Thyroid gland (tissue), 4 donors: ENCODE measurements at places on chromosomes 3 and 15. TPM values are rescaled to one million over a fixed set of nuclear protein-coding genes. Genes with fewer than 3 reads are reported as not detected.
A peak's percentile ranks its signal among the peaks of the same experiment; 100 is the strongest.

Gene TXNRD3
- 19.3 TPM for total RNA-seq

- H3K4me3 ChIP-seq: no peak overlapping the region
- no peak for DNase-seq
- no peaks in the 10 kb centered on the region for H3K36me3 ChIP-seq
Observed at GRCh38 chr3:197168606-197169005, 129.8 kb downstream of the DLG1 start.

- H3K27me3 ChIP-seq: no peaks in the 10 kb centered on the region
- H3K27ac ChIP-seq: no peak overlapping the region
- no peaks in the 10 kb centered on the region for H3K4me1 ChIP-seq
Observed at GRCh38 chr3:193168931-193169330, 72.1 kb upstream of the PLAAT1 start.

Gene CALML4
- 3.9 TPM for total RNA-seq

Gene CRYBG3
- total RNA-seq: 108 TPM

Gene CXCR6
- 3.8 TPM for total RNA-seq

Gene INKA1
- 7.3 TPM for total RNA-seq

DNA sequence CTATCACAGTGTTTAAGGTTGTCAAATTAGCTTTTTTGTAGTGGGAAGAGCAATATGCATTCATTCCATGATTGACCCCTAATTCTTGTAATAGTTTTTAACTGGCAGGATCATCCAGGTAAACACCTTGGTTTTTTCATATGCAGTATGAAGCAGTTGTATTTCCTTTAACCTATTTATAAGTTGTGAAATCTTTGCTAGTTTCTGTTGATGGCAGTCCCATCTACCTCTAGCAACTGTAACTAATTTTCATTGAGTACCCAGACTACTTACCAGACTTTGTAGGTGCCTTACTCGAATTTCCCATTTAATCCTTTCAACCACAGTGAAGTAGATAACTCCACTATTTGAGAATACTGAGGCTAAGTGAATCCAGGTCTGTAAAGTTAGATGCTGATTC, 6.1 kb downstream of the FXR1 start:
- no peak for DNase-seq
- H3K27me3 ChIP-seq: no peaks in the 10 kb centered on the region
- H3K36me3 ChIP-seq: no peaks in the 10 kb centered on the region

DNA sequence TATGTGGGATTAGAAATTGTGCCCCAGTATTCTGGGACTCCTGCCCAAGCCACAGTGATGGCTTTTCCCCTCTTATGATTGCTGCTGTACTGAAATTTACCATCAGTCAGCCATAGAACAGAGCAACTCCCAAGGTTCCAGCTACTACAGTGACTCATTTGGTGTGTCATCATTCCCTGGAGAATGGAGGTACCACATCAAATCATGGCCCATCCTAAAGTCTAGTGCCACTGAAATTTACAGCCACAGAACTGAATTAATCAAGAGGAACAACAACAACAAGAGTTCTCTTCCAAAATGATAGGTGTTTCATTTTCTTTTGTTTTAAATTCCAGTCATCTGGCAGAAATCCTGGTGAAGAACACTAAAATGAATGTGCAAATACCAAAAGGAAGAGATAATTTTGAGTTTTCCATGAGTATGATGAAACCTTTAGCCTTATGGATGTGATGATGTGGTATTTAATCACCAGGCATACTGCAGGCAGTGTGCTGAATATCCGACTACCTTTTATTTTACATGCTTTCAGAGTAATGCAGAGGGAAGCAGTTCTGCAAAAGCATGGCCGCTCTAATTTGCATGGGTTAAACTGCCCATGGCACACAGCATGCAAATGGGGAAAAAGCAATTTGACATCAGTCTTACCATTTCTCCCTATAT, 75.6 kb upstream of the SLC2A2 start:
- H3K4me1 ChIP-seq: no peaks in the 10 kb centered on the region
- no peak overlapping the region for H3K27ac ChIP-seq
- H3K36me3 ChIP-seq: peaks cover 7% of the 10 kb centered on the region
- H3K4me3 ChIP-seq: no peak overlapping the region
- no peaks in the 10 kb centered on the region for H3K27me3 ChIP-seq

DNA sequence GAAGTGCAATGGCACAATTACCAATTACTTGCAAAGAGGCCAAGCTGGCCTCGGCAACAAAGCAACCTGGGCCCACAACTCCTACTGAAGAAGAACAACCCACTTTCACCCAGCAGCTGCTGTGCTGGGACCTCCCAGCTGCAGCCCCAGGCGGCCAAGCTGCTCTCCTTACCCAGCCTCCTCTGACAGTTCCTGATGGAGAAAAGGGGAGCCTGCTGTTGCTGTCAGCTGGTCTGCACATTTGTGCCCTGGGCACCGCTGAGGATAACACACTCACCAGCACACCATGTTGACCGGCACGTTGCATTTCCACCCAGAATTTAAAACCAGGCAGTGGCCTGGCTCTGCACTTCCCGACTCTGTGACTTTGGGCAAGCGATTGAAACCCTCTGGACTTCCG, 33.6 kb downstream of the SSUH2 start:
- no peak for DNase-seq
- H3K27me3 ChIP-seq: no peaks in the 10 kb centered on the region
- H3K36me3 ChIP-seq: no peaks in the 10 kb centered on the region
- H3K4me1 ChIP-seq: no peaks in the 10 kb centered on the region

- H3K4me3 ChIP-seq: no peak overlapping the region
- H3K4me1 ChIP-seq: peaks cover 27% of the 10 kb centered on the region
- no peaks in the 10 kb centered on the region for H3K27me3 ChIP-seq
Observed at GRCh38 chr3:23083701-23084100, 119.4 kb upstream of the UBE2E2 start.

Gene CFAP100
- total RNA-seq: not detected

Gene CCDC33
- not detected for total RNA-seq

- no peak overlapping the region for H3K27ac ChIP-seq
- H3K4me3 ChIP-seq: no peak overlapping the region
- H3K27me3 ChIP-seq: no peaks in the 10 kb centered on the region
- H3K36me3 ChIP-seq: no peaks in the 10 kb centered on the region
- DNase-seq: no peak
Observed at GRCh38 chr15:34023907-34024306, 15.1 kb downstream of the AVEN start.

Gene IL17RD
- 0.59 TPM for total RNA-seq

Gene CADPS
- total RNA-seq: 1.6 TPM

DNA sequence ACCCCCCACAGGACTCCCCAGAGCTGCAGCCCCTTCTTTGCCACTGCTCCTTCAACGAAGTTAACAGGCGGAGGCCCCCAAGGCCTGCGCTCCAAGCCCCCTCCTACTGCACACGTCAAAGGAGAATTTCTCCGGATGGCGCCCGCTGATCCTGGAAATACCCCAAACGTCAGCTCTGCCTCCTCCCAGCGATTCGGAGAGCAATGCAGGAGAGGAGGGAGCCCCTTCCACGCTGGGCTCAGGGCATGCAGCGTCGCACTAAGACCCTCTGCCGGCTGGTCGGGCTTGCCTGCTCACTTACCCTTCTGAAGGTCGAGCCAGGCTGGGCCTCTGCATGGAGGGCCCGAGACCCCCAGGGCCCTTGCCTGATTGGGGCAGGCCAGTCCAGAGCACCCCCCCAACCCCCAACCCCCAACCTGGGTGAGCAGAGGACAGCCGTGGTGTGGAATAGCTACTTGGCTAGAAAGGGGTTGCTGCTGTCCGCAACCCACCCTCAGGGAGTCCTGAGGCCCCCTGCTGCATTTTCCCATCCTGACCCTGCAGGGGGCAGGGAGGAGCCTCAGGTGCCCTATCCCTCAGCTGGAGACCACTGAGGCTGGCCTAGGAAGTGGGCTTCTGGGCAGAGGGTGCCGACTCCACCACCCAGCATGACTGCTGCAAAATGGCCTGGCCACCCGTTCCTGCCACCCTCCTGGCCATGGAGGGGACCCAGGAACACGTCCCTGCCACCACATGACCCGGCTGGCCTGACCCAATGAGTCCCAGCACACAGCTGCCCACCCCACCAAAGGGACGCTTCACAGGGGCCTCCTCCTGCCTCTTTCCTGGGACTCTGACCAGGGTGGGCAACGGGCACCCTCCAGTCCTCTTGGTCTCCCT, 976 bp downstream of the ATP2B2 start:
- no peak overlapping the region for H3K4me3 ChIP-seq
- no peaks in the 10 kb centered on the region for H3K4me1 ChIP-seq
- no peaks in the 10 kb centered on the region for H3K27me3 ChIP-seq
- H3K36me3 ChIP-seq: no peaks in the 10 kb centered on the region
- H3K27ac ChIP-seq: no peak overlapping the region

DNA sequence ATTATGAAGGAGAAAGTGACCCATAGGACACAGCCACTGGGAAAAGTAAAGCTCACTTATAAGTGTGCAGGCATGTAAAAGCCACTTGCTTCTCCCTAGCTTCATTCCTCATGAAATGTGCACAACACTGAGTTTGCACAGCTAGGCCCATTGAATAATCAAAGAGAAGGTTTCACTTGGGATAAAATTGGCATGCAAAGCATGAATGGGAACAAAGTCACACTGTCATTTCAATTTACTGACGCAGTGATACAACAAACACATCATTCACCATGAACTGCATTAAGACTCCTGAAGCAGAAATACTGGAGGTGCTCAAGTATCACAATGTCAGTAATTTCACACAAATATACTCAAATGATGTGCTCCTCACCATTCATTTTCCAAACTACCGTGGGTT, 61.1 kb downstream of the KCNMB2 start:
- no peaks in the 10 kb centered on the region for H3K27me3 ChIP-seq
- H3K4me3 ChIP-seq: no peak overlapping the region
- no peak for DNase-seq
- no peak overlapping the region for H3K27ac ChIP-seq

DNA sequence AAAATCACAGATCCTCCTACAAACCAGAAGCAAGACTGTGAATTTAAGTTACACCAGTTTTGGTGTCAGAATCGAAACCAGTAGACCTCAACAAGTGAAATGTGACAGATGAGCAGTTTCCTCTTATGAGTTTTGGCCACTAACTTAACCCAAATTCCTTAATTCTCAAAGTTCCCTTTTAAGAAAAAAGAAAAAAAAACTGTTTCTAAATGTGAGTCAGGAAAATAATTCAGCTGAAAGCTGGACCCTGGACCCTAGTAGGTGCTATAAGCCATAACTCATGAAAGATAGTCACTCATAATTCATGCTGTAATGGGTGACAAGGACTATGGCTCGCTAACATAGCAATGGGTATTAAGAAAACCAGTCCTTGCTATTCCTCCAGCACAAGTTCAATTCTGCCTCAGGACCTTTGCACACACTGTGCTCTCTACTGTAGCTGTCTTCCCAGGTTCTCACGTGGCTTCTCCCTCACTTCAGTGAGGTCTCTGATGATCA, 9.0 kb upstream of the THRB start:
- H3K27me3 ChIP-seq: no peaks in the 10 kb centered on the region
- H3K4me3 ChIP-seq: no peak overlapping the region
- no peak overlapping the region for H3K27ac ChIP-seq
- no peaks in the 10 kb centered on the region for H3K4me1 ChIP-seq

- H3K27me3 ChIP-seq: no peaks in the 10 kb centered on the region
- no peaks in the 10 kb centered on the region for H3K36me3 ChIP-seq
- H3K27ac ChIP-seq: no peak overlapping the region
Observed at GRCh38 chr15:45168751-45169551, 18.8 kb downstream of the SHF start.

- no peak overlapping the region for H3K4me3 ChIP-seq
- no peaks in the 10 kb centered on the region for H3K4me1 ChIP-seq
- no peaks in the 10 kb centered on the region for H3K36me3 ChIP-seq
Observed at GRCh38 chr3:35757991-35758757, 118.8 kb downstream of the ARPP21 start.

DNA sequence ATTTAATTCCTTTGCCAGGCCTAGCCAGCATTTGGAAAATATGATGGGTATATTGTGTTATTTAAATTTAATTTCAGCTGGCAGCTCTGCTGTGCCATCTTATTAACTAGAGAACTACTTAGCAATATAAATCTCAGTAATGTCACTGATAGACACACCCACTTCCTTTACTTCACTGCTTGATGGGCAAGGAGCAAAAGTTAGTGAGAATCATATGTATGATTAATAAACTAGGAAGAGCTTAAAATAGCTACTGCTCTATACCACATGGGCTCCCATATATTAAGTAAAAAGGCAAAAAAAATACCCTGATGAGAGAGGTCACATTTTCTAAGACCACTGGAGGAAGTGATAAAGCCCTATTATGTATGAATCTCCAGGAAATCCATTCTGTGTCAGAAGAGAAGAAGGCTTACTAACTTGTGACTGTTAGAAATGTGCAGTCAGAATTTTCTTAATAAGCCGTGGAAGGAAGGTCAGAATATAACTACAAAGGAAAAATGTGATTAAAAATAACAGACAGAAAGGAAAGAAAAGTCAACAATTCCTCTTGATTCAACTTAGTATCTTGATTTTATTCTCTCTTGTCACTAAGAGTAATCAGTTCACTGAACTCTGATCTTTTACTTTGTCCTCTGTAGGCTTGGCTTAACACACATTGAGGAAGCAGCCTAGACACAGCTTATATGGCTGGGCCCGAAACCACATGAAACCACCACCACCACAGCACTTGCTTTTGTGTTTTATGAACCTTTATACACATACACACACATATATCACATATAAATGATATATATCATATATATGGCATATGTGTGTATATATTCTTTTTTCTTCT, 1233.9 kb upstream of the ALCAM start:
- DNase-seq: no peak
- no peak overlapping the region for H3K27ac ChIP-seq
- no peaks in the 10 kb centered on the region for H3K27me3 ChIP-seq
- H3K4me1 ChIP-seq: peaks cover 3% of the 10 kb centered on the region
- no peak overlapping the region for H3K4me3 ChIP-seq

- DNase-seq: peak; percentile 97
- H3K27ac ChIP-seq: peak overlapping the region; percentile 32
- H3K36me3 ChIP-seq: no peaks in the 10 kb centered on the region
- H3K4me1 ChIP-seq: peaks cover 27% of the 10 kb centered on the region
Observed at GRCh38 chr15:77538793-77539497, 93.8 kb downstream of the LINGO1 start.

- no peaks in the 10 kb centered on the region for H3K4me1 ChIP-seq
- no peak overlapping the region for H3K4me3 ChIP-seq
- no peaks in the 10 kb centered on the region for H3K36me3 ChIP-seq
- no peak for DNase-seq
- no peaks in the 10 kb centered on the region for H3K27me3 ChIP-seq
Observed at GRCh38 chr3:75136100-75136897, 521.8 kb upstream of the CNTN3 start.

- no peaks in the 10 kb centered on the region for H3K4me1 ChIP-seq
- no peak overlapping the region for H3K4me3 ChIP-seq
- H3K36me3 ChIP-seq: peaks cover 11% of the 10 kb centered on the region
- no peak overlapping the region for H3K27ac ChIP-seq
- H3K27me3 ChIP-seq: no peaks in the 10 kb centered on the region
- no peak for DNase-seq
Observed at GRCh38 chr15:55494931-55495330, 13.1 kb downstream of the DNAAF4 start.
